ENCODE measurements at places on chromosomes 1 and 21.
A peak's percentile ranks its signal among the peaks of the same experiment; 100 is the strongest.

- no peak for DNase-seq
Observed at GRCh38 chr1:11054666-11055065, 5.2 kb downstream of the SRM start.

DNA sequence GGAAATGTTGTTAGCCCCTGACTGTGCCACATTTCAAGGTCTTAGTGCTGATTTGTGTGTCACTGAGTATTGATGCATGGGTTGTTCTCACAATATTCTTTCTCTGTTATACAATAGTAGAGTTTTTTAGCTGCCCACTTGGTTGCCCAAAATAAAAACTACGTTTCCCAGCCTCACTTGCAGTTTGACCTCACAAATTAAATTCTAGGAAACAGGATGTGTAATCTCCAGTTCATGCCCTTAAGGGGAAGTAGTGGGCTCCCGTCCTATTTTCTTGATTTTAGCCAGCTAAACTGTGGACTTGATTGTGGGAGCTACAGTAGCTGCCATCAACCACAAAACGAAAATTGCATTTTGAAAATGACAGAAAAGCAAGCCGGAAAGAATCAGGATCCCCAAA lies 27.3 kb upstream of the LAMC1 start:
- DNase-seq = no peak

DNA sequence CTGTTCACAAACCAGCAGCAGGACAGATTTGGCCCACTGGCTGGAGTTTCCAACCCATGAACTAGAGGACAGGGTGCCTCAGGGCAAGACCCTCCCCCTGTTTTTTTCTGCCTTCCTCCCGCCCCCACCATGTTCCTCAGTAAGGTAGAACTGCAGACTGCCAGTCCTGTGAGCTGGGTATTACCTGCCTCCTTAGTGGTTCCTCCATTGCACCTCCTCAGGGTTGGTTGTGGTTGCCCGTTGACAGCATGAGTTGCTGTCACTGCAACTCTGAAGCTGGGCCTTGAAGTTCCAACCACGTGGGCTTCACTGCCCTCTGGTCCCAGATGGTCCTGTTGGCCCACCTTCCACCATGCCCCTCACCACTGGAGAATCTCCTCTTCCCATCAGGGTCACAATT lies 28.8 kb downstream of the TENT5C start:
- DNase-seq = no peak

DNA sequence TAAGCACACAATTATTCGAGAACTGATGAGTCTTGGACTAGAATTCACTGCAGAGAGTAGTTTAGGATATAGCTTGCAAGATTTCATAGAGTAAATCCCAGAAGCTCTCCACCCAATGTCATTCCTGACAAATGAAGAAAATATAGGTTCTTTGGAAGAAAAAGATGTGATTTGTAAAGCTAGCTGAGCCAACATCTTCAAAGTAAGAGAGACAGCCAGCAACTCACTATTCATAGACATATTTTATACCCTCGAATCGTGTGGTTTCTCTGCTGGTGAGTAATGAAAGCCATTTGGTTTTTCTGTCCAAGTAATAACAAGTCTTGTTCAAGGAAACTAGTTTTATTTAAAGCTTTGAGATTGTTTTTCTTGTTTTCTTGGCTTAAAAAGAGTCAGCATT lies 165.7 kb upstream of the SYT6 start:
- DNase-seq = no peak

GRCh38 chr1:8930116-8930515 lies 15.6 kb upstream of the CA6 start:
- no peak for DNase-seq

DNA sequence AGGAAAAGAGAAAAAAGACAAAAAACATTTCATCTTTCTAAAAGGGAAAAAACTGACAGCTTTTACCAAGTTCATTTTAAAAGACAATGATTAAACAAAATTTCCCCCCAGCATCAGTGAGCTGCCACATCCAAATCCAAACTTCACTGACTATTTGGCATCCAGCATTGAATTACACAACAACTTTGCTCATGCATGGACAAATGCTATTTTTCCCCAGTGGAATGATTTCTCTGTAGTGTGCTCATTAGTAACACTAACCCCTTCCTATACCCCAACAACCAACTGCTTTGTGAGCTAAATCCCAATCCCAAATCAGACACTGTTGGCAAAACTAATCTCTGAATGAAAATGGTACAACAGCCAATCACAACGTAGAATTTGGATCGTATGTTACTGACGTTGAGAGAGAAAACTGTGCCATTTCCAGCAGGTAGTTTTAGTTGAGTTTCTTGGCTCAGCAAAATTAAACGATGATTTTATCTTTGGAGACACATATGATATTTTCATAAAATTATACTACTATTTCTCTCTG lies 37.9 kb downstream of the PIK3R3 start:
- no peak for DNase-seq

GRCh38 chr1:198151688-198152087 lies 5.1 kb upstream of the NEK7 start:
- peak; percentile 66 for DNase-seq

- no peak for DNase-seq
Observed at GRCh38 chr1:247760456-247760855, at the start of gene OR1C1. Gene OR1C1 (minus strand): TSS chr1:247760556. CDS start chr1:247758406, 2,150 bp downstream.

DNA sequence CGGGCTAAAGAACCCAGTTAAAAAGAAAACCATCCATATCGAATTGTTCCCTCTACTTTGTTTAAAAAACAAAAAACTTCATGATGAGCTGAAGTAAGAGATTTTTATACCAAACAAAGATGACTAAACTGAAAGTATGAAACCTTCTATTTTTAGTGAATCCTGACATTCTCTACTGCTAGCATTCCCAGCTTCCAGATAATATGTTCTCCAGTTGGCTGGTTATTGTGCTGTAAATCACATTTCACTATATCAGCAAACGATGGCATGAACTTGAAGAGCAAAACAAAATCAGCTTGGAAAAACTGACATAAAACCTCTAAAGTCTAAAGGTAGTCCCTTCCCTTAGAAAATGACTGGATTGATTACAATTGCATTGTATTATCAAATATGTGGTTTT lies 68.1 kb upstream of the APP start:
- DNase-seq = no peak

DNA sequence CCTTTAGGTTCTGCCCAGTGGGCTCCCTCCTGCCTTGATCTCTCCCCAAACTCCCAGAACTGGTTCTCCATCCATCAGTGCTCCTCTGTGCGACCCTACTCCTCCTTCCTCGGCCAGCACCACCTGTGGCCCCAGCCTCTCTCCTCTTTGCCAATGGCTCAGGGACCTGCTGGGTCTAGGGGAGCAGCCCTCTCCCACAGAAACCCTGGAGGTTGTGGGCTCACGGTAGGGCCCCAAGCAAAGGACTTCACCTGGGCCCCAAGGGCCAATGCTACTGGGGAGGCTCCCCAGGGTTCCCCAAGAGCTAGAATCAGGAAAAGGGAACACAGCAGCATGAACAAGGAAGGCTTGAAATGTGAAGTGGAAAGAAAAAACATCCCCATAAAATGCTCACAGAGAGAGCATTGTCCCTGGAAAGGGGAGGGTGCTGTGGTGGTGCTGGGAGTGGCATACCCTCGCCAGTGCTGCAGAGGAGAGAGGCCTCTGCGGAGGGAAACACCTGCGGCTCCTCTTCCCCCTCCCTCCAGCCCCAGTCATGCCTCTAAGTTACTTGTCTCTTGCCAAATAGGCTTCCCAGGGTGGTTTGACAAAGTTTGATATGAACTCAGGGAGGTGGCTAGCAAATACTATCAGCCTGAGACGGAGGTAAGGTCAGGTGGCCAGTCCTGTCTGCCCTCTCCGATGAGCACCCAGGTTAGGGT lies 2.5 kb downstream of the TMEM63A start:
- no peak for DNase-seq

- no peak for DNase-seq
Observed at GRCh38 chr1:69290291-69290690, 277.4 kb upstream of the LRRC7 start.

- DNase-seq = no peak
Observed at GRCh38 chr1:196954778-196955177, 11.2 kb downstream of the CFHR2 start.

GRCh38 chr1:86380257-86380861 lies 15.8 kb downstream of the ODF2L start:
- peak; percentile 68 for DNase-seq

GRCh38 chr1:230068952-230069684 lies 2.1 kb downstream of the GALNT2 start:
- DNase-seq = peak; percentile 17

DNA sequence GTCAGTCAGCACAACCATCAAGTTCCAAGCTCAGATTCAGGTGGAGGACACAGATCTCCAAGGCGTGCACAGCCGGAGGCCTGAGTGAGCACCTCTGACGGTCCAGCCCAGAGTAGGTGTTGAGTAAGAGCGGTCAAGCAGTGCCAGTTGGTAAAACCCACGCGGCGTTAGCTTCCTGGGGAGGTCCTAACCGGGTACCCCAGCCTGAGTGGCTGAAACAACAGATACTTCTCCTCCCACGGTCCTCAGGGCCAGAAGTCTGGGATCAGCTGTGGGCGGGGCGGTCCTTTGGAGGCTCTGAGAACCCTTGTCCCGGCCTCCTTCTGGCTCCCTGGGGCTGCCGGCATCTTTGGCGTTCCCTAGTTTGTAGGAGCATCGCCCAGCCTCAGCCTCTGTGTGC lies 94.4 kb downstream of the PRDM16 start:
- DNase-seq = no peak

- peak; percentile 38 for DNase-seq
Observed at GRCh38 chr1:66533804-66534740, at the start of gene SGIP1. Gene SGIP1 (plus strand): TSS chr1:66534153. CDS start chr1:66534359, 206 bp downstream.

GRCh38 chr1:113834716-113835115 lies 22.4 kb upstream of the RSBN1 start:
- no peak for DNase-seq

DNA sequence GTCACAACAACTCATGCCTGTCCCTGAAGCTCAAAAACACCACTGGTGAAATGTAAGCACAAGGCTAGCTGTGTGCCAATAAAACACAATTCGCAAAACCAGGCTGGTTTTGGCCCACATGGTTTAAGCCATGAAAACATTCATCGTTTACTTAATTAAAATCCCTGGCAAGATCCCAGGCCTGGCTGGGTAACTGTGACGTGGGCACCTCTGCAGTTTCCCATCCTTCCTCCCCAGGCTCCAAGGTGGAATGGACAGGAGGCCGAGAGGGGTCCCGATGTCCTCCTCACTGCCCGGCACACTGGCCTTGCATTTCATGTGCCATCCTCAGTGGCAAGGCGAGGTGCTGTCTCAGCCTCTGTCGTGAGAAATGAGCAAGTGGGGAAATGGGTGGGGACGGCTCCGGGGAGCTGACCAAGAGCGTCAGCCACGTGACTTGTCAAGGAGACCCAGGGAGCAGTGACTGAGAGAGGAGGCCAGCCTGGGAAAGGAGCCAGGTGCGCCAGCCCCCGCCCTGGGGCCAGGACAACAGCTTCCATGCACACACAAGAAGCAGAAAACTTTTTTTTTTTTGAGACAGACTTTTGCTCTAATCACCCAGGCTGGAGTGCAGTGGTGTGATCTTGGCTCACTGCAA lies 153.1 kb upstream of the RAB4A start:
- peak; percentile 56 for DNase-seq

GRCh38 chr1:58809325-58810010 lies 25.6 kb upstream of the JUN start:
- DNase-seq = no peak

GRCh38 chr21:24868117-24868516 lies 739.2 kb downstream of the MRPL39 start:
- DNase-seq = no peak

- DNase-seq = peak; percentile 56
Observed at GRCh38 chr1:177274687-177275211, 104.0 kb downstream of the BRINP2 start.

GRCh38 chr1:113205980-113206766 lies 133.2 kb downstream of the LRIG2 start:
- no peak for DNase-seq

Data from NCI-H1105 treated with DMSO at 0.1 percent for 48 hours (cell line).